ENCODE measurements at places on chromosomes 7 and 10. TPM values are rescaled to one million over a fixed set of nuclear protein-coding genes. Genes with fewer than 3 reads are reported as not detected.

Gene HOXA4
- total RNA-seq, result 5.9 TPM

Gene AOAH
- total RNA-seq, result 15.7 TPM

Gene TSPAN13
- total RNA-seq, result 90.8 TPM

Gene COL17A1
- 284 TPM for total RNA-seq

- peak; percentile 61 for DNase-seq
These were observed 3.9 kb downstream of the KLRG2 start for GRCh38 chr7:139479620-139480019.

Gene LIPJ
- total RNA-seq, result not detected

Gene HOXA2
- total RNA-seq, result 3.2 TPM

Gene ATG9B
- total RNA-seq, result 0.09 TPM

DNA sequence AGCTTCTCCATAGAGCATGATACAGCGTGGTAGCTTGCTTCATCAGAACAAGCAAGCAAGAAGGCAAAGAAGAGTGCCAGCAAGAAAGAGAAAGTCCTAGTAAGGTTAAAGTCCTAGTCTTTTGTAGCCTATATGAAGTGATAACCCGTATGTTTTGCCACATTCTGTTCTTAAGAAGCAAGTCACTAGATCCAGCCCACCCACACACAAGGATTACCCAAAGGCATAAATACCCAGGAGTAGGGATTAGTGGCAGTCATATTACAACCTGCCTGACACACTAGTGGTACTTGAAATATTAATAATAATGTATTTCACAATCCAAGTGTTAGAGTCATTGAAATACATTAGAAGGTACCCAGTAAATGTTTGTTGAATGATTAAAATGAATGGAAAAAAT lies 285.5 kb downstream of the HPSE2 start:
- DNase-seq, result no peak

Gene ASZ1
- total RNA-seq, result not detected

Gene KCND2
- total RNA-seq, result 0.98 TPM

GRCh38 chr10:31319602-31320549 lies 860 bp downstream of the ZEB1 start:
- DNase-seq, result peak; percentile 35

Gene VSTM4
- 13.8 TPM for total RNA-seq

- DNase-seq, result no peak
These were observed 70.1 kb downstream of the CREB3L2 start for GRCh38 chr7:137931823-137932222.

Gene INMT
- total RNA-seq, result 7.2 TPM

All from mucosa of descending colon (tissue), 3 donors.